ENCODE measurements at places on chromosomes 2 and 18.

- DNase-seq: no peak
- no peaks in the 10 kb centered on the region for H3K27me3 ChIP-seq
- H3K27ac ChIP-seq: no peak overlapping the region
- no peaks in the 10 kb centered on the region for H3K36me3 ChIP-seq
Observed at GRCh38 chr2:24121066-24121465, 2.1 kb downstream of the PFN4 start.

DNA sequence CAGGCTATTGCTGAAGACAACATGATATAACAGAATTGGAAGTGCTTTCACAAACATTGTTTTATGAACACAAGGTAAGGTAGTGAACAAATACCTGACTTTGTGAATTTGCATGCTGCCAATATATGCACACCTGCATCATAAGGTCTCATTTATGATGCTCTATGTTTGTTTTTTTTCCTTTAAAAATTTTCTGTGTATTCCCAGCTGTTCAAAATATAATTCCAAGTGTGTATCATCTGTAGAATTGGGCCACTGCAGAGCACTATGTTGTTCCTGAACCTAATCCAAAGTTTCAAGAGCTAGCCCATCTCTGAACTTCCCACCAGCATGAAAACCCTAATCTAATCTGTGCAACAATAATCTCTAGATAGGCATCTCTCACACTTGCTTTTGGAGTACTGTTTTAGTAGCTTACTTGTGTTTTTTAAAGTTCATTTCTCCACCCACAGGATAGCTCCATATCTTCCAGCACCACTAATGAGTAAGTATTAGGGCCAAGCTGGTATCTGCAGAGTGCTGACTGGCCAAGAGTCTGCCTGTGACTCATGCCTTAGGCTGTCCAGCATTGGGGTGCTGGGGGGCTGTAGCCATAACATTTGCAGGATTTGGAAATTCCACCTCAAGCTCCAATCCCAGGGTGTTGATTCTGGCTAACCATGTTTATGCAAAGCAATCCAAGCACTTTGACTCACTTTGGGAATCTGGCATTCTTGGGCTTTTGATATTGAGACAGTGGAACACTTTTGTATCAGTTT is 208.2 kb upstream of the REV1 start:
- H3K36me3 ChIP-seq: no peaks in the 10 kb centered on the region
- no peak overlapping the region for H3K4me3 ChIP-seq
- no peak overlapping the region for H3K27ac ChIP-seq
- DNase-seq: no peak
- H3K27me3 ChIP-seq: no peaks in the 10 kb centered on the region

DNA sequence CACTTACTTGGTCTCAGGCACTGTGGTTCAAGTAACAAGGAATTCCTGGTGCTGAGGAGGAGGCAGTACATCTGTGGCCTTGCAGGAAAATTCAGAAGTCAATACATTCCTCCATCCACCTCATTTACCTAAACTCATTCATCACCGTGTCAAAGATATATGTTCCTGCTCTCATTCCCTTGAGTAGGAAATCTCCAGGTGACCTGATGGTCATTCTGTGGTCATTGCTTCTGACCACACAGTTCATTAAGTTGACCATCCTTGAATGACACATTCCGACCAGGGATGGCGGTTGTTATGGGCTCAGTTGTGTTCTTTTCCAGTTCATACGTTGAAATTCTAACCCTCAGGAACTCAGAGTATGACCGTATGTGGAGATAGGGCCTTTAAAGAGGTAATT is 2.1 kb upstream of the STK17B start:
- H3K36me3 ChIP-seq: peaks cover 22% of the 10 kb centered on the region
- H3K27ac ChIP-seq: peak overlapping the region; percentile 89
- H3K27me3 ChIP-seq: no peaks in the 10 kb centered on the region
- no peak for DNase-seq
- peak overlapping the region; percentile 66 for H3K4me3 ChIP-seq
- H3K4me1 ChIP-seq: peaks cover 58% of the 10 kb centered on the region

DNA sequence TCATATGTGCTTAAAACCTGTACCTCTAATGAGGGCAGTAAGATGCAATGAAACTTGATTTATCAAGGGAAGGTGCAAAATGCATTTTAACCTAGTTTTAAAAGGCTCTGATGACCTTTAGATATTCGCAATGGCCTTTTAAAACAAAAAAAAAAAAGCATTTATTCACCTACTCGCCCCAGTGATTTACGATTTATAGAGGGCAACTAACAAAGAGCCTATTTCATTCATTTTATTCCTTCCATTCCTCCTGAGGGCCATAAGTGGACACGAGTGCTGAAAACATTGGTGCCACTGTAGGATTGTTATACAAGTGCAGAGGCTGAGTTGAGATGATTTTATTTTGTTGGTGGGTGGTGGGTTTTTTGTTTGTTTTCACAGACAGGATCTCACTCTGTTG is 48.1 kb downstream of the RNF152 start:
- no peak overlapping the region for H3K4me3 ChIP-seq
- H3K36me3 ChIP-seq: no peaks in the 10 kb centered on the region
- H3K27me3 ChIP-seq: no peaks in the 10 kb centered on the region
- no peaks in the 10 kb centered on the region for H3K4me1 ChIP-seq
- no peak for DNase-seq

GRCh38 chr2:215626812-215627281 is 191.0 kb upstream of the FN1 start:
- H3K4me1 ChIP-seq: no peaks in the 10 kb centered on the region
- no peaks in the 10 kb centered on the region for H3K36me3 ChIP-seq
- H3K4me3 ChIP-seq: no peak overlapping the region
- no peak for DNase-seq
- no peak overlapping the region for H3K27ac ChIP-seq
- no peaks in the 10 kb centered on the region for H3K27me3 ChIP-seq

DNA sequence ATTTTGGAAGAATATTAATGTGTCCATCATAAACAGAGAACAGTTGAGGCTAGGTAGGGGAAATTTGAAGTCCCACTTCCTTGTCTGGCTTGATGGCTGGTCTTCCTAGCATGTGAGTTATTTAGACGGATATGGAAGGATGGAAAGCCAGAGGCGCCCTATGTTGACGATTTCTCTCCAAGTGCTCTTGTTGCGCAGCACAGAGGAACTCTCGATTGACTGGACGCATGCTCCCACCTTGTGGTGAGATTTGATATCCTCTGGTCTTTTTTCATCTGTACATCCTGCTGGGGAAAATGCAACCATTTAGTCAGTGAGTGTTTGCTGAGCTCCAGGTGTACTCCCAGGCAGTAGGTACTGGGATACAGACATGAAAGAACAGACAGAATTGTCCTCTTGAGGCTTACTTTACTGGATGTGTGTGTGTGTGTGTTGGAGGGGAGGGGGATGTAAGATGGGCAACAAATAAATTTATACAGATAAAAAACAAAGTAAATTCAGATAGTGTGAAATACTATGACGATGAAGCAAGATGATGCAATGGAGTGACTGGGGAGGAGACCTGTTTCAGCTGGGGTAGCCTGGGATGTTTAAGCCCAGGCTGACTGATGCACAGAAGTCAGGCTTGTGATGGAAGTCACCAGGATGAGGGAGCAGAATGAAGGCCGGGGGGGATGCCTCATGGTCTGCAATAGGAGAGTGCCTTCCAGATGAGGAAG is 137.2 kb downstream of the TRIM43 start:
- no peak overlapping the region for H3K27ac ChIP-seq
- H3K4me1 ChIP-seq: no peaks in the 10 kb centered on the region
- no peak for DNase-seq
- no peaks in the 10 kb centered on the region for H3K36me3 ChIP-seq
- H3K4me3 ChIP-seq: no peak overlapping the region

DNA sequence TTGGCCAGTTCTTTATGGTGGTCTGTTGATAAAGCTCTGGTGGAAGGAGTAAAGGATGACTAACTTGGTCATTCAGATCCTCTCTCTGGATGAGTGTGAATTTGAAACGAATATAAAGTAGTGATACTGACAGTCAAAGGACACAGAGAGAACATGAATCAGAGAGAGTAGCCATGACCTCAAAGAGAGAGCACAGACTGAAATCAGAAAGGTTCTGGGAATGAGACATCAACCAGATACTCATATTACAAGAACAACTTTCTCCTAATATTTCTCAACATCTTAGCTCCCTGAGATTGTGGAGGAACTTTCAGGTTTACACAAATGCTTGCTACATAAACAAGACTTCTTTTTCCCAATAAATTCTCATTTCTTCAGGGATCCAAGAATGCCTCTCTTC is 849.1 kb upstream of the CHAC2 start:
- H3K4me1 ChIP-seq: no peaks in the 10 kb centered on the region
- H3K4me3 ChIP-seq: no peak overlapping the region
- H3K27ac ChIP-seq: no peak overlapping the region
- H3K36me3 ChIP-seq: no peaks in the 10 kb centered on the region

GRCh38 chr2:222653280-222653679 is 2.6 kb downstream of the FARSB start:
- DNase-seq: no peak
- H3K27me3 ChIP-seq: no peaks in the 10 kb centered on the region
- H3K27ac ChIP-seq: no peak overlapping the region
- H3K4me3 ChIP-seq: no peak overlapping the region
- H3K4me1 ChIP-seq: peaks cover 9% of the 10 kb centered on the region
- H3K36me3 ChIP-seq: no peaks in the 10 kb centered on the region

GRCh38 chr2:120919771-120920453 is 184.2 kb downstream of the GLI2 start:
- no peaks in the 10 kb centered on the region for H3K4me1 ChIP-seq
- H3K27me3 ChIP-seq: no peaks in the 10 kb centered on the region
- H3K27ac ChIP-seq: no peak overlapping the region
- H3K4me3 ChIP-seq: no peak overlapping the region
- no peak for DNase-seq

DNA sequence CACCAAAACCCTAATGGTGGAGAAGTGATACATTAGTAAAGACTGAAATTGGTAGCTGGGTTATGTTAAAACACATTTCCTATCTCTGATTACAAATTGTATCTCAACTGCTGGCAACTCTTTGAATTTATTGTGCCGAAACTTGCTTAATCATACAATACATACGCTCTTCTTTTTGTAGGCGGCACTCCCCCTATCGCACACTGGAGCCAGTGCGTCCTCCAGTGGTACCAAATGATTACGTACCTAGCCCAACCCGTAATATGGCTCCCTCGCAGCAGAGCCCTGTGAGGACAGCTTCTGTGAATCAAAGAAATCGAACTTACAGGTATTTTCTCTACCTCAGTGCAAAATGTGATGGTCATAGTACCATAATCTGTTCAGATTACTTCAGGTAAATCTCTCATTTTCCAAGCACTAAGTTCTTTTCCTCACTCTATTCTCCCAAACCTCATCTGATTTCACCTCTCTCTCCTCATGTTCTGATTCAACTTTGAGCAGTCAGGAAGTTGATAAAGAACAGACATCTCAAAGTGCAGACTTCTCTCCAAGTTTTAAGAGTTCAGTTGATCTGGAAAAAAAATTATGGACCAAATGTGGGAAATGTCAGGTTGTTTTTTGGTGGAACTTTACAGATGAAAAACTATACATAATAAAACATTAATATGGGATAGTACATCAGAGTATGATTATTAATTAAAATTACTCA is 66.5 kb downstream of the ABI2 start:
- no peaks in the 10 kb centered on the region for H3K36me3 ChIP-seq
- DNase-seq: no peak
- H3K4me3 ChIP-seq: no peak overlapping the region

DNA sequence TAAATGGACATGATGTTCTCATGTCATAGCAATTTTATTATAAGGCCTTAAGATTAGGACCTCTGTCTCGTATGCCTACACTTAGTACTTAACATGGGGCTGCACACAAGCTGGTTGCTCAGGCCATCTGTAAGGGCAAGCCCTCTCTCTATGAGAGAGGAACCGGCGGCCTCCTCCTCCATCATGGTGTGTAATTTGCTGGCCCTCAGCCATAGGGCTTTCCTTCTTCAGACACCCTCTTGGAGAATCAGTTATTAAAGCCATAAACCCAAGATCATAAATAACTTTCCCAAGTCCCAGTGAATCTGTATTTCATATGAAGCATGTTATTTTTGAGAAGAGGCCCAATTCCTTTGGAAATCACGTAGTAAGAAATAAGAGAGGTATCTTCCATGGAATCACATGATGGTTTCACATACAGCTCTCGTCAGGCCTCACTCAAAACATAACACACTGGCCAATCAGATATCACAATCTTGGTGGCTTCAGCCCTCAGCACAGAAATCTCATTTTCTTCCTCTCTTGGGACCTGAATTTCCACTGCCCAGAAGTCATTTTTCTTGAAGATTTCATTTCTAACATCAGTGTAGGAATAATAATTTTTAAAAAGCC is 92.6 kb downstream of the RDH14 start:
- no peaks in the 10 kb centered on the region for H3K36me3 ChIP-seq
- DNase-seq: no peak
- no peaks in the 10 kb centered on the region for H3K4me1 ChIP-seq
- no peak overlapping the region for H3K4me3 ChIP-seq
- no peaks in the 10 kb centered on the region for H3K27me3 ChIP-seq

GRCh38 chr18:60182223-60182622 is 190.4 kb downstream of the MC4R start:
- no peaks in the 10 kb centered on the region for H3K36me3 ChIP-seq
- DNase-seq: no peak
- H3K27ac ChIP-seq: no peak overlapping the region
- H3K4me1 ChIP-seq: no peaks in the 10 kb centered on the region
- H3K27me3 ChIP-seq: no peaks in the 10 kb centered on the region
- no peak overlapping the region for H3K4me3 ChIP-seq

GRCh38 chr2:240968731-240969624 is 29.4 kb upstream of the SNED1 start:
- DNase-seq: no peak
- no peaks in the 10 kb centered on the region for H3K36me3 ChIP-seq
- no peaks in the 10 kb centered on the region for H3K27me3 ChIP-seq
- no peak overlapping the region for H3K4me3 ChIP-seq
- H3K4me1 ChIP-seq: no peaks in the 10 kb centered on the region

- H3K27me3 ChIP-seq: no peaks in the 10 kb centered on the region
- no peaks in the 10 kb centered on the region for H3K4me1 ChIP-seq
- no peak overlapping the region for H3K27ac ChIP-seq
Observed at GRCh38 chr2:145114726-145115125, 594.8 kb upstream of the ZEB2 start.

DNA sequence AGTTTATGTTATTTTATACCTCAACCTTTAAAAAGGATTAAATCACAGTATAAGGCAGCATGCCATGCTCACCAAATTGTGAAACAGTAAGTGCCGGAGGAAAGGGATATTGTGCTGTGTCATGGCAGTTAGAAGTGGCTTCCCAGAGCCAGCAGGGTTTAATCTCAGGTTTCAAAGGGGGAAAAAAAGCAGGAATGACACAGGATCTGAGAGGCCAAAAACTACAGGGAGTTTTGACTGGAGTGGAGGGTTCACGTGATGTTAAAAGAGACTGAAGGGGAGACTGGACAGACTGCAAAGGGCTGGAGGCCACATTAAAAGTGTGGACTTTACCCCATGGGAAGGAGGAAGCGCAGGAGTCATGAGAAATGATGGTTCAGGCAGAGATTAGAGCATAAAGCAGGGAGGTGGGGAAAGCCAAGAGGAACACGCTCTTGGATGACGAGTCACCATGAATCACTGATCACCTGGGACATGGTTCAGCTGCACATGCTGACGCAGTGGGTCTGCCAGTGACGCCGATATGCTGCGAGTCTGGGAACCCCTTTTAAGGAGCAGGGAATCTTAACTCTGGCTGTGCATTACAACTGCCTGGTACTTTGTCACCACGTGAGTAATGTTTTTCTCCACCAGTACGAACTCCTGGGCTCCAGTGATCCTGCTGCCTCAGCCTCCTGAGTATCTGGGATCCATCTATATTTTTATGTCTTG is 6.1 kb downstream of the CHMP1B start:
- DNase-seq: no peak
- H3K4me3 ChIP-seq: no peak overlapping the region
- H3K27ac ChIP-seq: no peak overlapping the region
- no peaks in the 10 kb centered on the region for H3K27me3 ChIP-seq
